CD4-positive, alpha-beta T cell (primary cell): ENCODE measurements at places on chromosomes 1 and 21. TPM values are rescaled to one million over a fixed set of nuclear protein-coding genes. Genes with fewer than 3 reads are reported as not detected.

DNA sequence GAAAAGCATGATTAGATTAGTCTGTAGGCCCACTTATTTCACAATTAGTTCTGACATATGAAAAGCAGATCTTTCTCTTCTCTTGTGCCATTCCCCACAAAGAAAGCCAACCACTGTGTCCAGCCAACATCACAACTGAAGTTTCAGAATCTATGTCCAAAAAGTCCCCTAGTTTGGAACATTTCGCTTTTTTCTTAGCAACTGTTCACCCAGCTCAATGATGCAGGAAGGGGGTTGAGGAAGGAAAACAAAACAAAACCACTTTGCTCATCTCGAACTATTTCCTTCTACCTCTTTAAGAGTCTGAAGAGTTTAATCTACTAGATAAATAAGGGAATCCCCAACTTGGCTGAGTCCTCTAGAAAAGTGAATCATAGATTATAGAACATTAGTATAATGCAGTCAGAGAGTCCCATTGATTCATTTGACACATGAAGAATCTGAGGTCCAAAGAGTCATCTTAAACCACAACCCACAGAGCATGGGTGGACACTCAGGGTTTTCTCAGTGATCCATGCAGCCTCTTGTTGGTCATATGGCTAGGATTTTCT, 159.3 kb upstream of the SGIP1 start:
- H3K36me3 ChIP-seq: peaks cover 34% of the 10 kb centered on the region
- H3K4me1 ChIP-seq: peaks cover 59% of the 10 kb centered on the region
- no peak overlapping the region for H3K4me3 ChIP-seq
- peak overlapping the region; percentile 54 for H3K27ac ChIP-seq

The SPRR2E gene
- total RNA-seq: not detected

GRCh38 chr1:113930499-113931161, 1.5 kb downstream of the HIPK1 start:
- H3K4me3 ChIP-seq: peak overlapping the region; percentile 96
- no peaks in the 10 kb centered on the region for H3K27me3 ChIP-seq
- H3K27ac ChIP-seq: peak overlapping the region; percentile 98
- H3K4me1 ChIP-seq: peaks cover 41% of the 10 kb centered on the region
- H3K36me3 ChIP-seq: no peaks in the 10 kb centered on the region
- peak; percentile 60 for DNase-seq

- no peaks in the 10 kb centered on the region for H3K36me3 ChIP-seq
- no peak for DNase-seq
- H3K27ac ChIP-seq: no peak overlapping the region
- no peaks in the 10 kb centered on the region for H3K4me1 ChIP-seq
These were observed 6.0 kb downstream of the TEX35 start for GRCh38 chr1:178518894-178519293.

DNA sequence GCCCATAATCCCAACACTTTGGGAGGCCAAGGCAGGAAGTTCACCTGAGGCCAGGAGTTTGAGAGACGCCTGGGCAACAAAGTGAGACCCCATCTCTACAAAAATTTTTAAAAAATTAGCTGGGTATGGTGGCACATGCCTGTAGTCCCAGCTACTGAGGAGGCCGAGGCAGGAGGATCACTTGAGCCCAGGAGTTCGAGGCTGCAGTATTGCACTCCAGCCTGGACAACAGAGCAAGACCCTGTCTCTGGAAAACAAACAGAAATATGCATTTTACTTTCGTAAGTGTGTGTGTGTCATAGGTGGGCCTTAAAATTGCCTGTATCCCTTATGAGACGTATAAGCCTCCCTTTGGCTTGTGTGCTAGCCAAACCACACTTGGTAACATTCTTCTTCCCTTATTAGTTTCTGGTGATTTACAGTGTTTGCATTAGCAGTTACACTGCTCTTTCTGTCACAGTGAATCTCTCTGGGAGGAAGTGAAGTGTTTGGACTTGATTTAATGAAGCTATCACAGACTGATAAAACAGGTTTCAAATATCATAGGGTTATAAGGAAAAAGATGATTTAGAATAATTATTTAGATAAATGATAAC, 48.9 kb upstream of the KIF26B start:
- no peaks in the 10 kb centered on the region for H3K36me3 ChIP-seq
- no peak for DNase-seq
- no peak overlapping the region for H3K4me3 ChIP-seq

DNA sequence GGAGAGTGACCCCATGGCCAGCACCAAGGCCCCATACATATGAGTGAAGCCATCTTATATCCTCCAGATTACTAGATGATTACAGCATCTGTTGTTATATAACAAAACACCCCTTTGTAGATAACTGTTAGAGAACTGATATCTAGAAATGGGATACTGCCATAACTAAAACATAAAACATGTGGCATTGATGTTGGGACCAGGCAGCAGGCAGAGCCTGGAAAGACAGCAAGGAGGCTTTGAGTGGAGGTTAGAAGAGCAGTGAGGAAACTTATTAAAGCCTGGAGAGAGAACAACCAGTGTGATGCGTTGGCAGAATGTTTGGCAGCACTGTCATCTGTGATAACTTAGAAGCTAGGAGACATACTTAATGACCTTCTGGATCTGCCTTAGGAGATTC, 5.5 kb upstream of the ZMYM6 start:
- DNase-seq: no peak
- H3K36me3 ChIP-seq: no peaks in the 10 kb centered on the region
- no peak overlapping the region for H3K27ac ChIP-seq
- no peak overlapping the region for H3K4me3 ChIP-seq

- H3K27me3 ChIP-seq: no peaks in the 10 kb centered on the region
- no peak overlapping the region for H3K27ac ChIP-seq
- DNase-seq: no peak
These were observed 121.7 kb downstream of the SIPA1L2 start for GRCh38 chr1:232508130-232508701.

The WDTC1 gene
- 18.6 TPM for total RNA-seq

The CELA2A gene
- total RNA-seq: not detected

DNA sequence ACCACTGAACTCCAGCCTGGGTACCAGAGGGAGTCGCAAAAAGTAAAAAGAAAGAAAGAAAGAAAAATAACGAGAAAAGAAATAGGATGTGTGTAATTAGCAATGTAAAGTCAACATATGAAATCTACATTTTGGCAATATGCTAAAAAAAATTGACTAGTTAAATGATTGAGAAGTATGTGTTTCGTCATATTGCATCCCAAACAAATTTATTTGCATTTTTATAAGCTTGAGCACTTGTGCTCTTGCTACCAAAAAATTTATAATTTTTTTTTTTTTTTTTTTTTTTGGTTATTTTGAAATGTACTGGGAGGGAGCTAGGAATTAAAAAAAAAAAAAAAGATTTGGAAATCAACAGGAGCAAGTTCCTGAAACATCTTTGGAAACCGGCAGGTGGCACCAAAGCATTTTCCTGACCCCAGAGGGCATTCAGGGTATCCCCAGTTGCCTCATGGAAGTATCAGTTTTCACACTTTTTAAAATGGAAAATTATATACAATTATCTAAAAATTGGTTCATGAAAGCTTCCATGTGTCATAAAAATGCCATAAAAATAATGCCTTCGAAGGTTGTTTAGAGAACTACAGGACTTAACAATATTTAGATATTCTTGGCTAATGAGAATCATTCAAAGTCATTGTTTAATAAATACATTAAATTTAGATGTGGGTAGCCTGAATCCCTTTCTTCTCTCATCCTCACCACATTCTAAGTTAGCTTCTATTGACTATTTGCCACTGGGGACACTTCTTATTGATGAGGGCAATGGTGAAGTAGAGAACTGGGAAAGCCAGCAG, 4.8 kb upstream of the HEATR1 start:
- H3K27me3 ChIP-seq: peaks cover 31% of the 10 kb centered on the region
- peaks cover 6% of the 10 kb centered on the region for H3K4me1 ChIP-seq
- H3K4me3 ChIP-seq: no peak overlapping the region
- no peak overlapping the region for H3K27ac ChIP-seq

- H3K4me1 ChIP-seq: no peaks in the 10 kb centered on the region
- no peak for DNase-seq
- no peaks in the 10 kb centered on the region for H3K36me3 ChIP-seq
- H3K27me3 ChIP-seq: no peaks in the 10 kb centered on the region
These were observed 12.8 kb downstream of the PROK1 start for GRCh38 chr1:110463725-110464124.

DNA sequence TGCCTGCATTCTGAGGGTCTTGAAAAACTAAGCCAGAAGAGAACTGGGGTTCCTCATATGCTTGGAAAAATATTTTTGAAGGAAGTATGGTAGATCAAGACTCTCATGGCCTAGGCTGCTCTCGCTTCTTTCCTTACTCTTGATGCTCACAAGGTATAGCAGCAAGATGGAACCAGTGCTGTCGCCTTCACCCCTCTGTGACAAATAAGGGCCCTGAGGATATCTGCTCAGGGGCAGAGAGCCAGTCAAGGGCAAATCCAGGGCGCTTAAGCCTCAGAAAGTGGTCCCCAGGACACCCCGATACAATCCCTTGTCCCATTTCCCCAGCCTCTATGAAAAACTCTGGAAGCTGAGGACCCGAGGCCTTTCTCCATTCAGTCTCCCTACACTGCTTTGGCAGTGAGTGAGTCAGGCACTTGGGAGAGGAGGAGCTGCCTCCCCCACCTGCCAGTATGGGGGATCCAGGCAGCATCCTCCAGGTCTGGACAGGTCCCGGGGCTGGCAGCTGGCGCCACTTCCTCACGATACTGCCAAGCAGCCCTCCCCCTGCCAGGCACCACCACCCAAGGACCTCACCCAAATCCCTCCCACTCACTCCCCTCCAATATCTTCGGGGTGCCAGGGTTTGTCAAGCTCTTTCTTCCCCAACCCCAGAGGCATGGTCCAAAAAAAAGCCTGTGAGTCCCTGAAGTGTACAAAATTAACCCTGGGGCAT, 1.3 kb downstream of the IGSF9 start:
- no peak for DNase-seq
- no peak overlapping the region for H3K27ac ChIP-seq
- peaks cover 22% of the 10 kb centered on the region for H3K27me3 ChIP-seq
- no peak overlapping the region for H3K4me3 ChIP-seq
- H3K36me3 ChIP-seq: no peaks in the 10 kb centered on the region
- H3K4me1 ChIP-seq: peaks cover 15% of the 10 kb centered on the region

- no peaks in the 10 kb centered on the region for H3K4me1 ChIP-seq
- H3K27me3 ChIP-seq: peaks cover 4% of the 10 kb centered on the region
- no peak overlapping the region for H3K27ac ChIP-seq
- no peak overlapping the region for H3K4me3 ChIP-seq
- no peaks in the 10 kb centered on the region for H3K36me3 ChIP-seq
These were observed 43.4 kb upstream of the WNT4 start for GRCh38 chr1:22186311-22186710.

GRCh38 chr1:85602571-85602970, 22.0 kb downstream of the CCN1 start:
- no peak for DNase-seq
- no peak overlapping the region for H3K4me3 ChIP-seq
- no peaks in the 10 kb centered on the region for H3K36me3 ChIP-seq
- no peaks in the 10 kb centered on the region for H3K27me3 ChIP-seq
- H3K27ac ChIP-seq: no peak overlapping the region

GRCh38 chr1:58768191-58768731, 15.6 kb downstream of the JUN start:
- no peak overlapping the region for H3K4me3 ChIP-seq
- DNase-seq: no peak
- peaks cover 2% of the 10 kb centered on the region for H3K27me3 ChIP-seq
- no peak overlapping the region for H3K27ac ChIP-seq
- H3K36me3 ChIP-seq: no peaks in the 10 kb centered on the region

The ST3GAL3 gene
- total RNA-seq: 20.5 TPM
